ENCODE measurements at places on chromosomes 13 and 19.

DNA sequence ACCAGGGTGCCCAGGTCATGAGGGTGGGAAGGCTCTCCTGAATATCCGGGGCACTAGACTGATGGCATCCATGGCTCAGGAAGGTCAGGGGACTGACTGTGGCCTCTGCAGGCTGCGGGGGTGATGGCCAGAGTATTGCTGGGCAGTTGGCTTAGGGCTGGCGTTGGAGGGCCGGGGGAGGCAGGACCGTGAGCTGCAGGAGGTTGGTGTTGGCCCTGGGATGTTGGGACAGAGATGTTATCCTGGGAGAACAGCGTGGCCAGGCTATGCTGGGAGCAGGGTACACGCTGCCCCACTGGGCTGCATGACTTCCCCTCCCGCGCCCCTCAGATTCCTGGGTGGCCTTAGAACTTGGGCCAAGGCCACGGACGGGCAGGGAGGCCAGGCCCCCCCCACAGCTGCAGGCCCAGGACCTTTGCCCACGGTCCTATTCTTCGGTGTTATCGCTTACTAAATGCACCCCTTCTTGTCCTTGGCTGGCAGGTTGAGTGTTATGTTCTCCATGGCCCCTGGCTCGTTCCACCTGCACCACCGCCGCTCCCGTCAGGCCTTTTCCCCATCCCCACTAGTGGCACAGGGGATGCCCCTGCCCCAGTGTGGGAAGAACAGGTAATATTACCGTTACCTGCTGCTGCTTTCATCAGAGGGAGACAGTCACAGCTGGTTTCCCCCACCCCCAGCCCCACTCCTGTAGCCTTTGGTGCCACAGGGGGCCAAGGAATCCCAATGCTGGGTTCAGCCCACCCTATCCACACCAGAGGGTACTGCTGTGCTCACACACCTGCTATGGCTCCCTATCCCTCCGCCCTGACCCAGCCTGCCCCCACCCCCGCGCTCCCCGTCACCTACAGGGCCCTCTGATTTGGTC is 3.2 kb upstream of the ISYNA1 start:
- DNase-seq = no peak

- no peak for DNase-seq
Measured at GRCh38 chr13:111577956-111578605, 257.6 kb downstream of the TEX29 start.

GRCh38 chr13:27293076-27293691 is 22.6 kb downstream of the RASL11A start:
- DNase-seq = no peak

- no peak for DNase-seq
Measured at GRCh38 chr13:47831265-47831664, 169.8 kb downstream of the SUCLA2 start.
